ENCODE measurements at places on chromosomes 5 and 9.

- DNase-seq = no peak
These were observed 219.2 kb downstream of the MEF2C start for GRCh38 chr5:88663793-88664216.

- no peak for DNase-seq
These were observed 526.4 kb downstream of the CTNND2 start for GRCh38 chr5:11377896-11378295.

- no peak for DNase-seq
These were observed 116.0 kb upstream of the RANBP3L start for GRCh38 chr5:36417668-36418067.

DNA sequence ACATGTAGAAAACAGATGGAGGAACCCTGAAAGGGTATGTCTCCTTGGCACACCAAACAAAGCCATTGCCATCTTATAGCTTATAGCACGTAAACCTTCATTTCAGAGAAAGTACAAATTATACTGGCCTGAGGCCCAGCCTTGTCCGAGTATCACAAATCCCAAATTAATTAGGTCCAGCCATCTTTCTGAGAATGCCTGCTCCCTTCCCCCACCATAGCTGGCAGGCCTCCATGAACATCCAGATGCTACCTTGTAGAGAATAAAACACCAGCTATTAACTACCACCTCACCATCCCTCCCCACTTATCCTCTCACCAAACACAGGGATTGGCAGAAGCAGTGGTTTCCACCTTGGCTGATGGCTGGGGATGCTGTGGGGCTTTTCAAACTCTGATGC, 224.0 kb downstream of the SPOCK1 start:
- DNase-seq = no peak

DNA sequence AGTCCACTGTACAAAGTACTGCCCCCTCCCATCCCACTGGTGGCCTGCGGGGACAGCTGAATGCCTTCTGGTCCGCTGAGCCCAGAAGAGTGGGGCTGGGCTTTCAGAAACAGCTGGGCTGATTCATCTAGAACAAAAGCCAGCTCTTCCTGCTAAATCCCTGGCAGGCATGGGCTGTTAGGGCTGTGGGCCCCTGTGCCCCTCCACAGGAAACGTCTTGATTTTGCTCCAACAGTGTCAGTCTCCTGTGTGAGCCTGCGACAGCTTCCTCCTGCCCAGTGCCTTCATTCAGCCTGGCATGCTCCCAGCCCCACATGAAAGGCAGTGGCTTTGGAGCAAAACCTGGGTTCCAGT, 6.9 kb upstream of the GSN start:
- DNase-seq = no peak
